ENCODE measurements at places on chromosomes 1 and 21.

GRCh38 chr1:244356376-244356775, 95.3 kb downstream of the ADSS2 start:
- no peak for DNase-seq

DNA sequence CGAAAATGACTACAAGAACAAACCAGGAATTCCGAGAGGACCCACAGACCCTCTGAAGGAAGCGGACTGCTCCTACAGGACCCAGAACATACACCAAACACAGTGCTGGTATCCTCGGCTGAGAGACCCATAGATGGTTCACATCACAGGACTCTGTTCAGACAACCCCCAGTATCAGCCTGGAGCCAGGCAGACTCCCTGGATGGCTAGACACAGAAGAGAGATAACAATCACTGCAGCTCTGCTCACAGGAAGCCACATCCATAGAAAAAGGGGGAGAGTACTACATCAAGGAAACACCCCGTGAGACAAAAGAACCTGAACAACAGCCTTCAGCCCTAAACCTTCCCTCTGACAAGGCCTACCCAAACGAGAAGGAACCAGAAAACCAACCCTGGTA, 434.0 kb upstream of the NR5A2 start:
- DNase-seq, result no peak

DNA sequence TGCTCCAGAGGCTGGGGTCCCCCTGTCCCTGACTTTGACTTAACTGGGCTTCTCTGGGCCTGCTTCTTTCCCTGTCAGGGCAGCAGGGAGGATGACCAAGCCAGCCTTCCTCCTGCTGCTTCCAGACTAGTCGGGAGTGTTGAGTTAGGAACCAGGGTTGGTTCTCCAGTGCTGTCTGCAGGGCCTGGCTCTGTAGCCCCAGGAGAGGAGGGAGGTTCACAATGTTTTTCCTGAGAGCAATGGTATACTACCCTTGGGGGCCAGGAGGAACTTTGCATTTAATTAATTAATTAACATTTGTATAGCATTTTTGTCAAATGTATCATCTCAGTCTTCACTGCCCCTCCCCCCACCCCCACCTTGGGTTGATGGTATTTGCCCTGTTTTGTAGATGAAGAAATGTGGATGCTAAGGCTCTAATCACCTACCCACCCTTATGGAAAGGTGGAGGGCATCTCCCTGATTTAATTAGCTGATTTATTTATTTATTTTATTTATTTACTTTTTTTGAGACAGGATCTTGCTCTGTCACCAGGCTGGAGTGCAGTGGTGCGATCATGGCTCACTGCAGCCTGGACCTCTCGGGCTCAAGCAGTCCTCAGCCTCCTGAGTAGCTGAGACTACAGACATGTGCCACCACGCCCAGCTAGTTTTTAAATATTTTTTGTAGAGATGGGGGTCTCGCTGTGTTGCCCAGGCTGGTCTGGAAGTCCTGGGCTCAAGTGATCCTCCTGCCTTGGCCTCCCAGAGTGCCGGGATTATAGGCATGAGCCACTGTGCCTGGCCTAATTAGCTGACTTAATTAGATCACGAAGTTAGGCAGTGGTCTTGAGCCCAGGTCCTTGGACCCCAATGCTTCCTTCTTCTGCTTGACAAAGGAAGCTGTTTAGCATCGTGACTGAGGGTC, 6.6 kb downstream of the H6PD start:
- no peak for DNase-seq

DNA sequence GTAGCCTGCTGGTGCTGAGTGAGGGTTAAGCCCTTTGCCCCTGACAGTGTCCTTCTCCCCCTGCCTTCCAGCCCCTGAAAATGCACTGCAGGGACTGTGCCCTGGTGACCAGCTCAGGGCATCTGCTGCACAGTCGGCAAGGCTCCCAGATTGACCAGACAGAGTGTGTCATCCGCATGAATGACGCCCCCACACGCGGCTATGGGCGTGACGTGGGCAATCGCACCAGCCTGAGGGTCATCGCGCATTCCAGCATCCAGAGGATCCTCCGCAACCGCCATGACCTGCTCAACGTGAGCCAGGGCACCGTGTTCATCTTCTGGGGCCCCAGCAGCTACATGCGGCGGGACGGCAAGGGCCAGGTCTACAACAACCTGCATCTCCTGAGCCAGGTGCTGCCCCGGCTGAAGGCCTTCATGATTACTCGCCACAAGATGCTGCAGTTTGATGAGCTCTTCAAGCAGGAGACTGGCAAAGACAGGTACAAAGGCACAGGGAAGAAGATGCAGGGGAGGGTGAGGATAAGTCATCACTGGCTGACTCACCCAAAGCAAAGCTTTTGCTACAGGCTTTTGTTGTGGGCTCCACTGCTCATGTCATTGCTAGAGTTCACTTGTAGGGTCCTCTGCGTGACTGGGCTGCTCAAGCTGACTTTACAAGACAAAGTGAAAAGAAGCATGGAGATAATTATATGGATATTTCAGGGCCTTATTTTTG, 174.9 kb downstream of the PIGK start:
- no peak for DNase-seq

DNA sequence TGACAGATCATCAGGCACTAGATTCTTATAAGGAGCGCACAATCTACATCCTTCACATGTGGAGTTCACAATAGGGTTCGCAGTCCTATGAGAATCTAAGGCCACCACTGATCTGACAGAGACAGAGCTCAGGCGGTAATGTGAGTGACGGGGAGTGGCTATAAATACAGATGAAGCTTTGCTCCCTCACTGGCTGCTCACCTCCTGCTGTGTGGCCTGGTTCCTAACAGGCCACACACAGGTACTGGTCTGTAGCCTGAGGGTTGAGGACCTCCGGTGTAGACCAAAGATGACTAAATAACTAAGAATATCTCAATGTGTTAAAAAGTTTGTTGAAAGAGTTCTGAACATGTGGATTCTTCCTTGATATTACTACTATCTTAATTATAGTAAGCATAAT, 56.2 kb upstream of the ADAM30 start:
- no peak for DNase-seq

- DNase-seq, result no peak
Observed at GRCh38 chr1:11272544-11272831, 510 bp upstream of the UBIAD1 start.

DNA sequence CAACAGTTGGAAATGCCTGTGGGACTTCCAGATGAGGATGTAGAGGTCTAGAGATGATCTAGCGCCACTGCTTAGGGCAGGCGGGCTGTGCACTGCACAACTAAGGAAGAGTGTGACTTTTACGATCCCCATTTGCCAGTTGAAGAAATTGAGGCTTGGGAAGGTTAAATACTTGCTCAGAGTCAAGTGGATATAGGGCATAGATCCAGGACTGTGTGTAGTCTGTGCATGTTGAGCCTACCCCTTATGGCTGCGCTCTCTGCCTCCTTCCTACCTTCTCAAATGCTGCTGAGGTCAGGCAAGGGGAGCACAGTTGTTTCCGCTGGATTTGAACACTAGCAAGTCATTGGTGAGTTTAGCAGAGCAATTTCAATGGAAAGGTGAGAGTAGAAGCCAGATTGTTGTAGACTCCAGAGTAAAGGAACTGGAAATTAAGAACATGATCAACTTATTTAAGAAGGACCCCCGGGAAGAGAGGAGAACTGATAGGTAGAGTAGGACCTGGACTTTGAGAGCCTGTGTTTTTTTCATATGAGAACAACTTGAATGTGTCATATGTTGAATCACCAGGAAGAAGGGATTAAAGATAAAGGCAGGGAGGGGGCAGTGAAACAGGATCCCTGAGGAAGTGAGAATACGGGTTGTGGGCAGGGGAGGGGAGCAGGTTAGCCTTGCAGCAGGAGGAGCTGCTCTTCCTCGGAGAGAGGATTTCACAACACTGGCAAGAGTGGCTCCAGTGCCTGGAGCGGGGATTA, 2.7 kb downstream of the CAPN2 start:
- no peak for DNase-seq

GRCh38 chr1:212622467-212622866, 13.9 kb downstream of the ATF3 start:
- DNase-seq, result no peak

- DNase-seq, result no peak
Observed at GRCh38 chr1:199178646-199179045, 539.8 kb downstream of the PTPRC start.

- DNase-seq, result no peak
Observed at GRCh38 chr1:29829448-29830344, 593.4 kb downstream of the PTPRU start.

DNA sequence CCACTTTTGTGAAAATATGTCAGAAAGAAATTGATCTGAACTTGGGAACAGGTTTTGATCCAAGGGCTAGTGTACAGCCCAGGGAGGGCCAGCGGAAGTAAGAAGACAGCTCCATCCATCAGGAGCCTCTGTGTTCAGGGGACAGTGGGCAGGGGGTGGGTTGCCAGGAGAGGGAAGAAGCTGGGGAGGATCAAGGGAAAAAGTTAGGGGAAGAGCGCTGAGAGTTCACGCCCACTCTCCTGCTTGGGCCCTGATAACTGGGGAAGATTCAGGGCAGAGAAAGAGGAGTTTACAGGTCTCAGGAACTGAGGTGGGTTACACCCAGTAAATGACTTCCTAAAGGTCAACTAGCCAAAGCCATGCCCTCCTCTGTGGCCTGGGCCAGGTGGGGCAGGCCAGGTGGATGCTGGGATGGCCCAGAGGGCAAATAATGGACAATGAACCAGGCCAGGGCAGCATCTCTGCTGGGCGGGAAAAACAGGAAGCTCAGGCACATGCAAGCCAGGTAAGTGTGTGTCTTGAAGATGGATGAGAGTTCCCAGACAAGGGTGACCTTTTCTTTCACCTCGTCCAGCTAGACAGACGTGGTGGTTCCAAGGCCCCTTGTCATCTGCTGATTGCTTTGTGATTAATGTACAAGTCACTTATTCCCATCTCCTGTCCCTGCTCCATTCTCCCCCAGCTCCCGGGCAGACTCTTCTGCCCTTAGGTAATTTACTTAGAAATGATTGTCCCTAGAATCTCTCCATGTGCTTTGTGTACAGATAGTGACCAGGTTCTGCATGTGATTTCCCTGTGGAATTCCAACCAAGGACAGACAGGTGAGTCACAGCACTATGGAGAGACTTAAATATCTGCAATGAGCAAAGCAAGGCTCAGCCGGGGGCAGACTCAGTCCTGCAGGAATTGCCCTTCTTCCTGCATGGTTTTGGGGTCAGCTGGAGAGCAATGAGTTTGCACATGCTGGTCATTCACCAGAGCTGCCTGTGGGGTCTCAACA, 57.0 kb downstream of the MDM4 start:
- no peak for DNase-seq

- DNase-seq, result no peak
Observed at GRCh38 chr1:25204797-25205480, 27.4 kb downstream of the SYF2 start.

DNA sequence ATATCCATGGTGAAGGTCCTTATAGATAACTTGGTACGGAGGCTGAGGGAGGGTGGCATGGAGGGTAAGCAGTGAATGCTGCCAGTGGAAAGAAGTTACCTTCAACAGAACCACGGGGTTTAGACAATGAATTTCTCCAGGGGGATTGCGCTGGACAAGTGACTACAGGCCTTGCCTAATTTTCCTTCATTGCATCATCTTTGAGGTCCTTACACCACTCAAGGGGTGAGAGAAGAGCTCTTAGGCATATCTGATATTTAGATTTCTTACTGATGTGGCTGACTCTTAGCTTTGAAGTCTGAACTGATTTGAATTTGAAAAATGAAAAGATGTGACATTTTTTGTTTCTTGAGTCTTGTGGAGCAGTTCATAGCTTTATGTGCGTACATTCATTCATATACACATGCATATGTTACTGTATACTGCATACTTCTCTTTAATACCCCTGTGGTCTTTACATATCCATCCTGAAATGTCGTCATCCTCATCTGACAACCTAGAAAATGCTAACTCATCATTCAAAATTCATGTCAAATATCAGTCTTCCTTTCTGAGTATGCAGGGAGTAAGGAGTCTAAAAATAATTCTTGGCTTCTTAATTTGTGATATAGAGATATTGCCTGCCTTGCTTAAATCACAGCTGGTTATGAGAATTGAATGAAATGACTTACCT, 63.6 kb downstream of the DNM3 start:
- no peak for DNase-seq

- no peak for DNase-seq
Observed at GRCh38 chr1:159856576-159856975, 5.9 kb downstream of the VSIG8 start.

- no peak for DNase-seq
Observed at GRCh38 chr1:37040773-37041172, 6.5 kb upstream of the GRIK3 start.

- DNase-seq, result no peak
Observed at GRCh38 chr1:88647249-88647645, 36.8 kb upstream of the PKN2 start.

DNA sequence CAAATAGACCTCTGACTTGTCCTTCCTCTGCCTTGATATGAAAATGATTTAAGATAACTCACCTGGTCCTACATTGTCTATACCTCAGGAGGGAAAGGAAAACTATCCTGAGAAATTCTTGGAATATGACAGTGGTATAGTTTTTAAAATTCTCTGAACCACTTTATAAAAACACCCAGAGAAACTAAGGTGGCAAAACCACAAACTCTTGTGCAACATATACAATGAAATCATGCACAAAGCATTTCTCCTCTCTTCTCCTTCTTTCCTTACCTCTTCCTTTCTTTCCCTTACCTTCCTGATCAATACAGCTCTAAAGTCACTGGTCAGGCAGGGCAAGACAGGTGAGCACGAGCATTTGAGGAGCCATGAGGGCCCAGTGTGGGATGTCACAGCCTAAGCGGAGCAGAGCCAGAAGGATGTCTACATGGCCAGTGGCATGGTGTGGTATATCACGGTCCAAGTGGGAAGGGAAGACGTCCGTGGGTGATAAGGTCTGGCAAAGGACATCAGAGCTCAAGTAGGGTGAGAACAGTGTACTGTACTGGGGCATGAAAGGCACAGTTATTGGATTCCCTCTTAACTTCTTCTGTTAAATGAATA, 543.3 kb downstream of the DPYD start:
- no peak for DNase-seq

DNA sequence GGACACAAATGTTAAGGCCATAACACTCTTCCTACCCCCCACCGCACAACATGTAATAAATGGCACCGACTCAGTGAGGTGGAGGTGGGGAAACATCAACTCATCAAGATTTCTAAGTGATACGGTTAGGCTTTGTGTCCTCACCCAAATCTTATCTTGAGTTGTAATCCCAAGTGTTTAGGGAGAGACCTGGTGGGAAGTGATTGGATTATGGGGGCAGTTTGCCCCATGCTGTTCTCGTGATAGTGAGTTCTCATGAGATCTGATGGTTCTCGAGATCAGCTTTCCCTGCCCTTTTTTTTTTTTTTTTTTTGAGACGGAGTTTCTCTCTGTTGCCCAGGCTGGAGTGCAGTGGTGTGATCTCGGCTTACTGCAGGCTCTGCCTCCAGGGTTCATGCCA, 51.0 kb upstream of the ACTL8 start:
- no peak for DNase-seq

Data from nephron progenitor cell (in vitro differentiated cells).